ENCODE measurements at places on chromosomes 1 and 21.

- no peak for DNase-seq
Measured at GRCh38 chr1:209232197-209232596, 351.3 kb upstream of the CAMK1G start.

DNA sequence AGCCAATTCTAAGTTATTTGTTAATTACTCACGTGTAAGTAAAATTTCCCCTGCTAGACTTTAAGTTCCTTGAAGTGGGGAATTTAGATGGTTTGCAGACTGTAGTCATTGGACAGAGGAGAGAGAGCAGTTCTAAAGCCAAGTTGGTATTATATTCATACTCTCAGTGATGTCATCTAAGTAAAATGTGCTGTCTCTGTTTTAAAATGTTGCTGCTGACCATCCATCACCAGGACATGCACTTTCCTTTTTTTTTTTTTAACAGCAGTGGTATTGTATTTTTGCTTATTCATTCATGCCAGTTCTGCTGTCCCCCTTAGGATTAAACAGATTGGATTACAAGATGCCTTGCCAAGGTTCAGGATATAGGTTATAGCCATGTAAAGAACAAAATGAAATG lies 2.3 kb downstream of the TTLL7 start:
- DNase-seq: no peak

DNA sequence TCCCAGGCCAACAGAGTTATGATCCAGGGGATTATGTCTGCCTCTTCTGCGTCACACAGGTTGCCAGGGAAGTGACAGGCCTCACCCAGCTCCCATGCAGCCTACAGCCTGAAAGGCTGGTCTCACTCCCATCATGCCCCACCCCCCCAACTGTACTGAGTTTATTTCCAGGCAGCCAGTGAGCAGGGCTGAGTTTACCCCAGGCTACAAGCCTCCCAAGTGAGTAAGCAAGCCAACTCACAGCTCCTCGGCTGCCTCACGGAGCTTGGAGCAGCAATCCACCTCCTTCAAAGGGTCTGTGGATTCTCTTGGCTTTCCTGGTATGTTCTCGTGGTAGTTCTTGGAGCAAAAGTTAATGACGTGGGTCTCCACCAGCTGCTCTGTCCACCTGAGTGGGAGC lies 1147.6 kb upstream of the ADGRL4 start:
- DNase-seq: no peak

DNA sequence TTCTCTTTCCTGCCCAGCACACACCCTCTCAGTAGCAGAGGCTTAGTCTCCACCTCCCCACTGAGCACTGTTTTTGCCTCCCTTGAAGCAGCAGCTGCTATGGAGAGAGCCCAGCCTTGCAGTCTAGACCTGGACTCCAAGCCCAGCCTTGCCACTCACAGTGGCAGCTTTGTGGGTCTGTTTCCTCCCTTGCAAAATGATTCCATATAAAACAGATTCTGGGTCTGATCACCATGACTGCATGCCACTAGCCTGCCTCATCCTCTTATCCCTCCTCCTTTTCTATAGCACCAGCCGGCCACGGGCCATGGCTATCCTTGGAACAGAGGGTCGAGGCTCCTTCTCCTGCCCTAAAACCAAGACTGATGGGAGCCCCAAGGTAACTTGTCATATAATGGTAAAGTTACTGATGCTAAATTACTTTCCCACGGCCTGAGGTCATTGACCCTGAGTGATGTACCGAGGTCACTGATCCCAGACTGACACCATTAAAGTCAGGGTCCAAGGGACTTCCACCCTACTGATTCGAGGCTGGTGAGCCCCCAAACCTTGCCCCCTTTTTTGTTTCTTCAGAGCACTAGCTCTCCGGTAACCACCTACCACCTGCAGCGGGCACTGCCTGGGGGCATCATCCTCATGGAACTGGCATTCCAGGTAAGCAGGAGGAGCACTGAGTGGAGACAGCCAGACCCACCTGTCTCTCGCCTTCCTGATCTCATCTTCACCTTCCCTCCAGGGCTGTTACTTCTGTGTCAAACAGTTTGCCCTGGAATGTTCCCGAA lies 7.9 kb downstream of the HYI start:
- DNase-seq: no peak

- no peak for DNase-seq
Measured at GRCh38 chr1:111474106-111474505, 322 bp downstream of the C1orf162 start.

- no peak for DNase-seq
Measured at GRCh38 chr1:234621657-234622335, 11.8 kb upstream of the IRF2BP2 start.

GRCh38 chr1:204447190-204447589 lies 35.6 kb upstream of the PPP1R15B start:
- DNase-seq: no peak

- DNase-seq: no peak
Measured at GRCh38 chr1:109198745-109199144, 15.0 kb upstream of the SARS1 start.

- no peak for DNase-seq
Measured at GRCh38 chr21:36235058-36235582, 78.5 kb downstream of the DOP1B start.

DNA sequence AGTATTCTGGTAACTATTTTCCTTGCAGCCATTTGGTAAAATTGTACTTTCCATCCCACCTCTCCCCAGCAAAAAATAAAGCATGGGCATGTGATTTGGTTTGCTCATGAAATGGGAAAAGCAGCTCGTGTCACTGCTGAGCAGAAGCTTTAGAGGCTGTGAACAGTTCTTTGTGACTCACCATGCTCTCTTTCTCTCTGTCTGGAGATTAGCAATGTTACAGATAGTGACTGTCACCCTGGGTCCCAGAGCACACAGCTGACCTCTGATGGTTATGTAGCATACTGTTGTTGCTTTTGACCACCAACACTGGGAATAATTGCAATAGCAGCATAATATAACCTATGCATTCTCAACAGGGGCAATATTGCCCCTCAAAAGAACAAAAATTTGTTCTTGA lies 70.6 kb downstream of the RGS2 start:
- DNase-seq: no peak

DNA sequence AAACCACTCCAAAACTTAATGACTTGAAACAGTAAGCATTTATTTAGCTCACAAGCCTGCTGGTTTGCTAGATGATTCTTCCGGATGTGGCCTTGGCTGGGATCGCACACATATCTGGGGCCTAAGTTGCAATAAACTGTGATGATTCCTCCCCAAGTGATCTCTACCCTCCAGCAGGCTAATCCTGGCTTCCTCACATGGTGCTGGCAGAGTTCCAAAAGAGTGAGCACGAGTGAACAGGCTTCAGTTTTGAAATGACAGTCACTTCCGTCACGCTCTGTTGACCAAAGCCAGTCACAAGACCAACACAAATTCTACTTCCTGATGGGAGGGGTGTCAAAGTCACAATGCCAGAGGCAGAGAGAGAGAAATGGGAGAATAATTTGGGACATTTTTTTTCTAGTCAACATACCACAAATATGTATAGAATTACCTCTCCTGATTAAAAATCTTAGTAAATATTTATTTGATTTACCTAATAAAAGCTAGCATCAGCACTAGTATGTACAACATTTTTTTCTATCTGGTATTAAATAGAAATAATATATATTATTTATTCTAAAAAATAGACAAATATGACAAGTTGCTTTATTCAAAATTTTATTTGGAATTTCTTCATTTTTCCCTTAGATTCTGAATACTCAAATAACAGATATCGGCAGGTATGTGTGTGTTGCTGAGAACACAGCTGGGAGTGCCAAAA lies 292.7 kb downstream of the TPR start:
- DNase-seq: peak; percentile 20

DNA sequence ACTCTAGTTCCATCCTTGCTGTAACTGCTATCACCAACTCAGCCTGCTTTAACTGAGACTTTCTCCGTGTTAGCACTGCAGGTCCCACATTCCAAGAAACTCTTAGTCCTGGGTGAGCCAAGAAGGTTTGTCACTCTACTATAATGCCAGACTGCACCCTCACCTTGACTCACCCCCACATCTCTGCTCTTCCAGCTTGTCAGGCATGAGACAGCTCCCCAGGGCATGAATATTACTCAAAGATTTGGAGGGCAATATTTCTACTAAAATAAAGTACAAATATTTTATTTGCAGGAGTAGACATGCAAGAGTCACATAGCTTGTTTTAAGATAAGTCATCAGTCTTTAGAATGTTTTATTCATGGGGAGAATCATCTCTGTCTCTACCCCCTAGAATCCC lies 110.2 kb downstream of the MATN1 start:
- DNase-seq: no peak

DNA sequence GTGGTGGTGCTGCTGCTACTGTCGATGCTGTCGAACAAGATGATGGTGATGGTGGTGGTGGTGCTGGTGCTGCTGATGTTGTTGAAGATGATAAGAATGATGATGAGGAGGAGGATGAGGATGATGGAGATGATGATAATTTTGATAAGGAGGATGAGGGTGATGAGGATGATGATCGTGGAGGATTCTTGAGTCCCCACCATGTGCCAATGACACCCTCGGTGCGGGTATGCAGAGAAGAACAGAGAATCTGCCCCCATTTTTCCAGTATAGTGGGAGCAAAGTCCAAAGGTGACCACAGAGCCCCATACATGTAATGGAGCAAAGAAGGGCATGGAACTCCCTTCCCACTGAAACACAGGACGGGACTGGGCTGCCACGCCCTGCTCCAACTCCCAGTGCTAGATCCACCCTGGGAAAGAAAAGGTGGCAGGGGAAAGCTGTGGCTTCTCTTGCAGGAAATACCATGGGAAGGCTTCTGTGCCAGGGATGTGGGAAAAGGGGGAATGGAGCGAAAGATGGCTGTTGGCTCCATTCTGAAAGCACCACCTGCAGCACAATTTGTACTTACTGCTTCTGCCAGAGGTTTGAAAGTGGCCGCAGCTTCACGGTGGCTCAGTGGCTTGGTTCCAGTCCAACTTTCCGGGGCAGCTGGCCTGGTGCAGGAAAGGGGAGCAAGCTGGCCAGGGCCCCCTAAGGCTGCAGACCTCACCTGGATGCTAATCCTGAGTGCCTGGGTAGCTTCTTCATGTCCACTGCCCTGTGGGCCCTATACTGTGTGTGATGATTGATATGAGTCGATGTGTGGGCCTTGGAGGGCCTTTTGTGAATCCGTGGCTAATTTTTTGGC lies 387.2 kb upstream of the VAMP3 start:
- DNase-seq: no peak

DNA sequence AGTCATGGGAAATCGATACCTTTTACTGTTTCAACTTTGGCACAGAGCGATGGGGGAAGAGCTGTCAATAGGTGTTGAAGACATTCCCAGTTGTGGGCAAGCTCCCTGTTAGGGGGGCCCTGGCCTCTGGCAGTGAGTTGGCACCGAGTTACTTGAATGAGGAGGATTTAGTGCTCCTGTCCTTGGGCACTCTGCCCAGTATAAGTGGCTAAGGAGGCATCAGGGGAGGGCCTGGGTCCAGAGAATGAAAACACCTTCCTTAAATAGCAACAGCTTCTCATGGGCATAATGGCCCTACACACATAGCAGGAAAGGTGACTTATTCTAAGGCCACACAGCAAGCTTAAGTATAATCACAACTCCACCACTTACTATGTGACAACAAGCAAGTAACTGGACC lies 664.4 kb downstream of the PTPRU start:
- DNase-seq: no peak

- DNase-seq: peak; percentile 82
Measured at GRCh38 chr21:15483138-15483780, 246.5 kb upstream of the USP25 start.

GRCh38 chr1:180633057-180634056 lies 1.5 kb downstream of the XPR1 start:
- DNase-seq: no peak

DNA sequence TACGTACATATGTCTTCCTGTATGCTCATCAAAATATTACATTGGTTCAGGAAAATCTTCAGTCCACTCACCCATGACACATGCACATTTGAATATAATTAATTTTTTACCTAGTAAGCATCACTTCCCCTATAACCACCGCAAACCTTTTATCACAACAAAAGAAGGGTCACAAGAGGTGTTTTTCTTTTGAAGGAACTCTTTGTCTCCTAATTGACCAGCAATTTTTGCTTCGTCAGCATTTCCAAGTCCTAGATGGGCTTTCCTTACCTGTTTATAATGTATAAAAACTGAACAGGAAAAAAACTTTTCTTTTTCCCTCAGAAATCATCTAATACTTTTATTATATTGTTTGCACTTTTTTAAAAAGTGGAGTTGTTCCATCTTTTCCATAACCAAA lies 631.3 kb downstream of the PLA2G4A start:
- no peak for DNase-seq

- DNase-seq: no peak
Measured at GRCh38 chr1:8633741-8634501, 183.5 kb downstream of the RERE start.

GRCh38 chr1:212976586-212976985 lies 26.2 kb downstream of the VASH2 start:
- DNase-seq: no peak

DNA sequence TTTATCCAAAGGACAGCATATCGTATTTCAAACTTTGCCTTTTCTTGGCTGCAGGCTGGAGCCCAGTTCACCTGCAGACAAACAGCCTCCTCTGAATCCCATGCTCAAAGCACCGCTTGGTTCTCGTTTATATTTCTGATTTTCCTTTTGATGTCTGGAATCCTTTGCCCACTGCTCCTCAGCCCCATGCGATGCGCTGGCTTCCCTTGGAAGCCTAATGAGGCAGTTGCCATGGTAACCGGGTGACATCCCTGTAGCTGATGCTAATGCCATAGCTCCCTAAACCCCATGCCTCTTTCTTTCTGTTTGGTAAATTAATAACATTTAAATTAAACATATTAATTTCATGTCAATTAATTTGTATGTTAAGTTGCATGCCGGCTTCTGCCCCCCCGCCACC lies 327.1 kb downstream of the PRDM2 start:
- DNase-seq: no peak

DNA sequence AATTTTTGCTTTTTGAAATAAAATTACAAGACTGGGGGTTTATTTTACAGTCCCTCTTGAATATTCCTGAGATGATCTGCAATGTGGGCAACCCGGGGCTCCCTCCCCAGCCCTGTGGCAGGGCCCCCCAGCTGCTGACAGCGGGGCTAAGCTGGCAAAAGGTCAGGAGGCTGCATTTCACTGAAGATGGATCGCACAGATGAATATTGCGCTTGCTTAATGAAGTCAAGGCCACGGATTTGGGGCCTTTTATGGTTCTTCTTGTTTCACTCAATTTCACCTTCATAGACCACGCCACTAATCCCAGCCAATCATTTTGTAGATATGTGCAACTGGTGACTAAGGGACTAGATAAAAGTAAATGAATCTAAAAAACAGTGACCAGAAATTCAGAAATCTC lies 50.8 kb upstream of the SLC22A15 start:
- no peak for DNase-seq

DNA sequence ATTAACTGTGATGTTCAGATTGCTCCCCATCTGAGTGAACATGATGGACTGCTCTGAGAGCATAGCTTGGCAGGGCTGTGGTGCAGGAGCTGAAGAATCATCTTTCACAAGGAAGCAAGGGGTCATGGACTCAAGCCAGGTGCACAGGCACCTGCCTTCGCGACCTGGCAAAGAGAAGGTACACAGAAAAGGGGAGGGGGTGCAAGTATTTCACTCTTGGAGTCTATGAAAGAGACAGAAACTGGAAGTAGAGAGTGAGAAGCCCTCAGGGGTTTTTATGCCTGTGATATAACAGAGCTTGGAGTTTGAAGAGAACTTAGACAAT lies 232.6 kb upstream of the PLXNA2 start:
- DNase-seq: no peak
